Activated CD4-positive, alpha-beta T cell treated with anti-CD3 and anti-CD28 coated beads, Interleukin-2, amount 10 ng/mL, durations not matched to agents 24 days and 14 days (primary cell): ENCODE measurements at places on chromosomes 2 and 18. TPM values are rescaled to one million over a fixed set of nuclear protein-coding genes. Genes with fewer than 3 reads are reported as not detected.

ZEB2 gene
- 15.2 and 15.8 TPM in 2 replicates for total RNA-seq

ATP8B1 gene
- total RNA-seq: 0.24 TPM in 1 of 2 replicates, not detected in the other

GRCh38 chr2:37672104-37672869 lies 845 bp upstream of the CDC42EP3 start:
- peak; percentile 92 for DNase-seq

- no peak for DNase-seq
Measured at GRCh38 chr2:28413152-28413898, 20.7 kb downstream of the FOSL2 start.

- no peak for DNase-seq
Measured at GRCh38 chr2:25380586-25381375, 39.1 kb upstream of the DNMT3A start.

- no peak for DNase-seq
Measured at GRCh38 chr2:240447934-240448333, 12.5 kb downstream of the GPC1 start.

GRCh38 chr2:33518929-33519328 lies 42.5 kb downstream of the RASGRP3 start:
- no peak for DNase-seq

DNA sequence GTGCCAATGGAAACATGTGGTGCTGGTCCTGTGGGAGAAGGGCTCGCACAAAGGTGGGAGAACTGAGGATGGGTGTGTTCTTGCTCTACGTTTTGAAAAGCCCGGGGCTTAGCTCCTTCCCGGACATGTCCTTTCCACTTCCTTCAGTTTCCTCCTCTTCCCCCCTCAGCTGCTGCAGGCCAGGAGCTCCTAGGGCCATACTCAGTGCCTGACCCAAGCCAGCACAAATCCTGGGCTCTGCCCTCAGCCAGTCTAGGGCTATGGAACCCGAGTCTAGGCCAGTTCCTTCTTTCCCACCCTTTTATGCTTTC lies 1.4 kb upstream of the SIX2 start:
- DNase-seq: no peak
